ENCODE measurements at places on chromosomes 2 and 18.

GRCh38 chr18:11989966-11990380 lies 8.7 kb downstream of the IMPA2 start:
- no peak for DNase-seq

DNA sequence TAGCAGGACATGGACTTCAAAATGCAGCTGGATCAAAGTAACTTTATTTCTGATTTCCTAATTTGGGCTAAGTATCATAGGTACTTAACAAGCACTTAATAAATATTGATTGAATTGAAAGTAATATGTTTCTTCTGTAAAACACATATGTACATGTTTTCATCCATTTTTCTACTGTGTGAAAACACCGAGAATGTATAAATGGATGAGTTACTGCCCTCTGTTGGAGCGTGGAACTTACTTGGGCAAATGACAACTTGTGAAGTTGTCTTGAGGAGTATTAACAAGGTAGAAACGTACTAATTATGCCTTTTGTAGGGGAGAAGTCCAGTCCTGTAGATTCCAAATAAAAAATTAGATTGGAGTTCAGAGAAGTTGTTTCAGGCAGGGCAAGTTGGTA lies 87.2 kb downstream of the PHLPP1 start:
- no peak for DNase-seq

- no peak for DNase-seq
Observed at GRCh38 chr18:51654488-51655326, 457.2 kb upstream of the MEX3C start.

GRCh38 chr2:204260901-204261300 lies 284.4 kb upstream of the PARD3B start:
- no peak for DNase-seq
